ENCODE measurements at places on chromosomes 13 and 19.
A peak's percentile ranks its signal among the peaks of the same experiment; 100 is the strongest.

DNA sequence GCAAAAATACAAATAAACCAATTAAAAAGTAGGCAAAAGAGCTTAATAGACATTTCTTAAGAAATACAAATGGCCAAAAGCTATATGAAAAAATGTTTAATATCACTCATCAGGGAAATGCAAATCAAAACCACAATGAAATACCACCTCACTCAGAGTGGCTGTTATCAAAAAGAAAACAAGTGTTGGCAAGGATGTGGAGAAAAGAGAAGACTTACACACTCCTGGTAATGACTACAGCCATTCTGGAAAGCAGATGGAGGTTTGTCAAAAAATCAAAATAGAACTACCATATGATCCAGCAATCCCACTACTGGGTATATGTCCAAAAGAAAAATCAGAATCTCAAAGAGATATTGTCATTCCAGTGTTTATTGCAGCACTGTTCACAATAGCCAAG is 223.5 kb upstream of the SLC10A2 start:
- DNase-seq = no peak

DNA sequence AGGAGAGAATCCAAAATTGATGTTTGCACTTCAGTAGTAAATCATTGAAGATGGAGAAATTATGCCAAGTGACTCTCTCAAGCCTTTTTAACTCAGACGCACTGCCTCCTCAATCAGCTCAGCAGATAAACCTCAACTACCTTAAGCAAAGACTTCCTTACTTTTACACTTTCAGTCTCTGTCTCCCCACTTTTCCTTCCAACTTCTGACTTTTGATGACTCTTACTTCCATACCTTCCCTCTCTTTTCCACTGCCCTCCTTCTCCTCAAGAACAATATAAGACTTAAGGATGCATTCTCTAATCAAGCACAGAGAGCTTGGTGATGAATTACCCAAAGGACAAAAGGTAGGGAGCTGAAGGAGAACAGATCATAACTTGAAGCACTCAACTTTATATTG is 4.8 kb upstream of the DACH1 start:
- no peak for DNase-seq

- no peak for DNase-seq
Observed at GRCh38 chr13:68291595-68291994, 1061.5 kb upstream of the PCDH9 start.

DNA sequence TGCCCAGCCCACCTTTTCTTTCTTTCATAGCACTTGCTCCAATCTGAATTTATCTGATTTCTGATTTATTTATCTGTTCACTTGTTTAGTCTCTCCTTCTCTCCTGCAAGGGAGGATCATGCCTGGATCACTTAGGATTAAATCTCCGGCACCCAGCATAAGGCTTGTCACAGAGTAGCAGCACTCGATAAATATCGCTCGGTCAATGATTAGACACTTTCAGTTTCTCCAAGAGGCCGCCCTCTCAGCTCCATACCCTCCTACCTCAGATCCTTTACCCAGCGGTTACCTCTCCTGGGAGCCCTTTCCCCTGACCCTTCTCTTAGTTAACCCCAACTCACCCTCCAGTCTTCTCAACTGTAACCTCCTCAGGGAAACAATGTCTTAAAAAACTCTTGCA is 1.4 kb downstream of the CLIP3 start:
- DNase-seq = no peak

DNA sequence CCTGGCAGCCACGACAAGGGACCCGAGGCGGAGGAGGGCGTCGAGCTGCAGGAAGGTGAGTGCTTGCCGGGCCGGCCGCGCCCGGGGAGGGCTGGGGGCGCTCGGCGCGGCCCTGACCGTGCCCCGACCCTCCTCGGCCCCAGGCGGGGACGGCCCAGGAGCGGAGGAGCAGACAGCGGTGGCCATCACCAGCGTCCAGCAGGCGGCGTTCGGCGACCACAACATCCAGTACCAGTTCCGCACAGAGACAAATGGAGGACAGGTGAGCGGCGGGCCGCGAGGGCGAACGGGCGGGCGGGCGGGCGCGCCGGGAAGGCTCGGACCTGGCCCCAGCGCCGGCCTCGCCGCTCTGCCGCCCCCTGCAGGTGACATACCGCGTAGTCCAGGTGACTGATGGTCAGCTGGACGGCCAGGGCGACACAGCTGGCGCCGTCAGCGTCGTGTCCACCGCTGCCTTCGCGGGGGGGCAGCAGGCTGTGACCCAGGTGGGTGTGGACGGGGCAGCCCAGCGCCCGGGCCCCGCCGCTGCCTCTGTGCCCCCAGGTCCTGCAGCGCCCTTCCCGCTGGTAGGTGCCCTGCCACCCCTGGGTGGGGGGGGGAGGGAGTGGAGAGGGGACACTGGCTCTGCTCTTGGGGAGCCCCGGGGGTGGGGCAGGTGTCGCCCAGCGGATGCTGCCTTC is 816 bp downstream of the USF2 start:
- peak; percentile 73 for DNase-seq

DNA sequence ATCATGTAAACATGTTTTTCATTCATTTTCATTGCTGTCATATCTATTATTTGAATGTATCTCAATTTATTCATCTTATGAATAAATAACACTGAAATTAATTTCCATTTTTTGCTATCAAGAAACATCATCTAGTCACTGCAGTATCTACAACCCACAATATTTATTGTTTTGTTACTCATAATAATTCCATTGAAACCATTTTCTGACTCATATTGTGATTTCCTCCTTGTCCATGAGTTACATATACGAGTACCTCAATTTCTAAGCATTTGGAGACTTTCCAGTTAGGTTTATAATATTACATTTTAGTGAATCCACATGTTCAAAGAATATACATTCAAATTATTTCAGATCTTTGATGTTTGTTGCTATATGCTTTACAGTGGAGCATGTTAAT is 1524.0 kb downstream of the SLITRK1 start:
- no peak for DNase-seq

DNA sequence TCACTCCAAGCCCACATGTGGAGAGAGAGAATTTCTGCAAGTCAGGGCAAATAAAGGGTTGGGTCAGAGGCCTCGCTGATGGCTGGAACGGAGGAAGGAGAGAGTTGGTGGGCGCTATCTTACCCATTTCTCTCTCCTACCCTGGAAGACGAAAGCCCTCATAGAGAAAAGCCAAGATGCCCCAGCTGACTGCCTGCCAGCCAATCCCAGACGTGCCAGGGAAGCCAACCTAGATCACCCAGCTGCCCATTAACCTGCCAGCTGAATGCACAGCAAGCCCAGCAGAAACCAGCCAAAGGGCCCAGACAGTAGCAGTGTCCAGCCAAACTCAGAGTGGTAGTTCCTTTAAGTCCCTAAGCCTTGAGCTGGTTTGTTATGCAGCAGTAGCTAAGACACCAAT is 167.0 kb upstream of the ZNF507 start:
- no peak for DNase-seq

DNA sequence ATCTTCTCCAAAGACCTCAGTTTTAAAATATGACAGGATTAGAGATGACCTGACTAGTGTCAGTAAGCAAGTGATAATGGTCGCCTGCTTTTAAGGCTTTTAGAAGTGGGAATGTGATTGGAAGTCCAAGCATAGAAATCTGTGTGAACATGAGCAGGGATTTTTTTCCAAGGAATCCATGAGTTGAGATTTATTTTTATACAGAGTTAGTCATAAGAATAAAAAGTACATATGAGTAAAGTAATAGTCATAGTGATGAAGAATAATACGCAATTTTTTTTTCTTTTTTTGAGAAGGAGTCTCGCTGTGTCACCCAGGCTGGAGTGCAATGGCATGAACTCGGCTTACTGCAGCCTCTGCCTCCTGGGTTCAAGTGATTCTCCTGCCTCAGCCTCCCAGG is 1.6 kb downstream of the ZNF546 start:
- DNase-seq = no peak

DNA sequence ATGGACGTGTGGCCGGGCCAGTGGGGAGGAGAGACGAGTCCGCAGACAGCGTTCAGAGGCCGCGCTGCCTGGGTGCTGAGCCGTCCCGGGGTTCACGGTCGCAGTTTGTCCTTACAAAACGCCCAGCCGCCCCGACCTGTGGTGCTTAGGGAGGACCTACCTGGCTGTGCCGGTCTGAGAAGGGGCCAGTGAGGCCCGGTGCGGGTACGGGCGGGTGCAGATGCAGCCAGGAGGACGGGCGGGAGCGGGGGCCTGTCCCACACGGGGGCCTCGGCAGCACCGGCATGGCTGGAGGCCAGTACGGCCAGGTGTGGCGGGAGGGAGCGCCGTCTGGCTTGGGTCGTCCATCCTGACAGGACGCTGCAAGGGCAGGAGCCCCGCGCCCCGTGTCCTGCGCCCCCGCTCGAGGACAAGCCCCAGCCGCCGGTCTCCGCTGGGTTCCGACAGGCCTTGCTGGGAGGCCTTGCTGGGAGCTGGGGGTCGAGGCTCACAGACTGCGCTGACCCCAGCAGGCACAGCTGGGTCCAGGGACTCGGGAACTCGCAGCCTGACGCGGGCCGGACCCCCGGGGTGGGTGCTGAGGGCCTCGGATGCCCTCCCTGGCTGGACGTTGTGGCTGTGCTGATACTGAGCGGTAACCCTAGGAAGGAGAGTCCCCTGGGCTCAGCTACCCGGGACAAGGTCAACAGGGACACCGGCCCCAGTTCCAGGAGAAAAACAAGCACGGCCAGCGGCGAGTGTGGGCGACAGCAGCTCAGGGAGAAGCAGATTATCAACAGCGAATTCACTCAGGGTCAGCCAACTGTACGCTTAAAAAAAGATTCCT is 5.3 kb upstream of the PROZ start:
- DNase-seq = no peak

DNA sequence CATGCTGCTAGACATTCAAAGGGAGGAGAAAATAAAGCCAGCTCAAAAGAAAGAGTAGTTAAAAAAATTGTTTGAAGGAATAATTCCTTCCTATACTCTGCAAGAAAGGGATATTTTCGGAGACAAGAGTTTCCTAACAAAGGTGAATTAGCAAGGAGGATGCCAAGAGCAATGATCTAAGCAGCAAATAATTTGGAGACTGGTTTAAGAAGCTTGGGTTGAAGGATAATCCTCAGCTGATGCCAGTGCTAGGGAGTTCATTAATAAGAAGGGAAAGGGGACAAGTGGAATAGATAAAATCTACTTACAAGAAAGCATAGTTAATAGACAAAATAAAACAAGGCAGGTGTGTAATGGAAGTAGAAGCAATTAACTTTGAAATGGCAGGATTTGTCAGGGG is 372.3 kb downstream of the NDFIP2 start:
- no peak for DNase-seq

DNA sequence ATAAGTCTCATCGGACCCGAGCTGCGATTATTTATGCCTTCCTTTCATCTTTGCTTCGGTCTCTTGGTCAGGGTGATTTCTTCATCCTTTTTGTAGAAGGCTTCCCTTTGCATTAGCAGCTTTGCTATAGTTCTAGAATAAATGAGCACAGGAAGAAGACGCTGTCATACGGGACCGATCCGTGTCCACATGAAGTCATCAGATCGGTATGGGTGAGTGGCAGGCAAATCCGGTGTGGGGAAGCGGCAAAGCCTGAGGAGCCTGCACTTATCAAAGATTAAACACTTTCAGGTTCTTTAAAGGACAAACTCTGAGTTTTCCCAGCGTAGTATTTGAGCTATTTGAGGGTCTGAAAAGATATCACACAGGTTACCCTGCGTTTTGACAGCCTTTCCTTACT is 119.3 kb downstream of the IRS2 start:
- no peak for DNase-seq

DNA sequence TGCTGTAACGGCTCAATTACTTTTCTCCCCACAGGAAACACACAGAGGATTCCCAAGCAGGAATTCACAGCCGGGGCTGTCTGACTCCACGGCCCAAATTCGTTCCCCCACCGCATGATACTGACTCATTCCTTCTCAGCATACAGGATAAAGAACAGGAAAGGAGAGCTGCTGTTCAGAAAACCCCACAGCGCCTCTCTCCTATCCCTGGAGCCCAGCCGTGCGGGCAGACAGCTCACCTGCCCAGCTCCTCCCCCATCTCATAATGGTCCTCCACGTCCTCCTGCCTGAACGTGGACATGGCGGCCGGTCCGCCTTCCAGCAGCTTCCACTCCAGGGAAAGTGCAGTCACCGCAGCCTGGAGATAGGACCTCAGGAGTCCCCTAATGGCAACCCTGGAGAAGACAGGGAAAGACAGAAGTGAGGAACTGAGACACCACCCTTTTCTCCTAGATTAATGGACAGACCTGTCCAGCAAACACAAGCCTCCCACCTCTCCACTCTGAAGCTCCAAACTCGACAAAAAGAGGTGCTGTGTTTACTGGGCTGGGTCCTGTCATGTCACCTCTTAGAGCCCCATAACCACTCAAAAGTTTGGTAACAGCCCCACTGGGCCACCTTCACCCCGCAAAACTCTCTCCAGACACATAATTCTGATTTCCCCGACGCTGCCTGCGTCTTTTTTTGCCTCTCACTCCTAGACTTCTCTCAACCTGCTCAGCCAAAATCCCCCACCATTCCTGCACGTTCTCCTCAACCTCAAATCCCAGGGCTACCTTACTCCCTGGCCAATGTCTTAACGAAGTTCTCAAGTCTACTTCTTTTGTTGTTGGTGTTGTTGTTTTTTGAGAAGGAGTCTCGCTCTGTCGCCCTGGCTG is 1.2 kb downstream of the DAPK3 start:
- no peak for DNase-seq

DNA sequence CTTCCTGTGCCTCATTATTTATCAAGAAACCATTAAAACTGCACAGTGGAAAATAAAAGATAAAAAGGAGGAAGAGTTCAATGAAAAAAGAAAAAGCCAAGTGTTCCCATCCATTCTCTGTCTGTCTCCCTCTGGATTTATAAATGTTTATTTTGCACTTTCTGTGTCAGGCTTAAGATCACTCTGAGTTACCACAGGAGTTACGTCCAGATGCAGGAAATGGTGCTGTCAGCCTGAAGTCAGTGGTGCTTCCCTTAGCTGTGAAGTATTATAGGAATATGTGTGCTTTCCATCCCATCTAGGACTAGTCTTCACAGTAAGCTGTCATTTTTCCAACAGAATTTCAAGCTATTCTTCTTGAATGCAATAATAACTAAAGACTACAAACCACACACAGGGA is 420.2 kb downstream of the KCTD12 start:
- no peak for DNase-seq

- DNase-seq = no peak
Observed at GRCh38 chr13:110431425-110432294, 124.6 kb downstream of the COL4A2 start.

DNA sequence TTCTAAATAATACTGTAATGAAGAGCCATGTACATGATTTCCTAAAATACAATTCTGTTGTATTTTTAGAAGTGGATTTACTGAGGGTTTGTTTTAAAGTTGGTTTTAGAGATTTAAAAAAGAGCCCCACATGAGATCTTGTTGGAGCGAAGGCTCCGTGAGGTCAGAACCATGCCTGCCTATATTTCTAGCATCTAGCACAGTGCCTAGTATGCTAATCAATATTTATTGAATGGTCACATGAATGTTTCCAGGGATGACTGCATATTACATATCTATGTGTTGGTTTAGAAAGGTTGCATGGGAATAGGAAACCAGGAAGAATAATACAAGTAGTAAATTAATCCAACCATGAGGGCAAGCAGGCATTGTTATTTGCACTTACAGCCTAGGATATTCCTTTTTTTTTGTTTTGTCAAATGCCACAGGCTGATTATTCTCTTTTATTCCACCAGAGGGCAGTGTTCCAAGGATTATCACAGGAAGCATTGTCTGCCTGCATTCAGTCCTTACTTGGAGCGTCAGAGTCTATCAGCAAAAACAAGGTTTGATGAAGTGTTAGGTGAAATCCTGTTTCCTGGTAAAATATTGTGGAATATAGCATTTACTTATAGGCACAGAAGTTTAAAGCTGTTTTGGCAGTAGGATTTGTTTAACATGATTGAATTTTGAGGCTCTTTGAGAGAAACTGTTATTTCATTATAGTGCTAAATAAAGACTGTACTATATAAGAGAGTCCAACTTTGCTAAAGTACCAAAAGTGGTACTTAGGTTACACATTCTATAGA is 46.8 kb downstream of the COG3 start:
- no peak for DNase-seq

- DNase-seq = no peak
Observed at GRCh38 chr19:49543032-49543431, 15.2 kb downstream of the RCN3 start.

All from activated naive CD4-positive, alpha-beta T cell treated with anti-CD3 and anti-CD28 coated beads, Interleukin-2, amount 50 U/mL, for 16 hours (primary cell).